Iris pigment epithelial cell (primary cell): ENCODE measurements at places on chromosomes 4 and X.
A peak's percentile ranks its signal among the peaks of the same experiment; 100 is the strongest.

DNA sequence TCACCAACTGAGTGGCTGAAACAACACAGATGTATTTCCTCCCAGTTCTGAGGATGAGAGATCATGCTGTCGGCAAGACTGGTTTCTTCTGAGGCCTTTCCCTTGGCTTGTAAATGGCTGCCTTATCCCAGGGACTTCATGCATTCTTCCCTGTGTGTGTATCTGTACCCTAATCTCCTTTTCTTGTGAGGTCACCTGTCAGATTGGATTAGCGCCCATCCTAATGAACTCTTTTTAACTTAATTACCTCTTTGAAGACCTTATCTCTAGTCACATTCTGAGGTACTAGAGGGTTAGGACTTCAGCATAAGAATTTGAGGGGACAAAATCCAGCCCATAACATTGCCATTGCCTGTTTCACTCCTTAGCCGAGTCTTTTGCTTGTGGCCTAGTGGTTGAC is 59.5 kb upstream of the TMEM150C start:
- no peak for DNase-seq

DNA sequence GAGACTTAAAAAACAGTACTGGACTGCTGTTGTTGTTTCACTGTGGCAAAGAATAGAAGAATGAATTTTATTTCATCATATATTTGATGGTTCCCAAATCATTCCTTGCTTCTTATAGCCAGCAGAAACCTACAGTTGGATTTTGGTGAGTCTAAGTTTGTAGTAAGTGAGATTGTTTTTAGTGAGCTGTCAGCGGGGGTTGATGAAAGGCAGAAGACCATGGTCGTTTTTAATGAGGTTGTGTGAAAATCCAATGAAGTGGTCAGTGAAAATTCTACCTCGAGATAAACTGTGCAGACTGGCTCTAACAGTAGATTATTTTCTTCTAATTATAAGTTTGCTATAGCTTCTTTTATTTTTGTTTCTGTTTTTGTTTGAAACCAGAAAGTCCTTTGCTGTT is 36.2 kb downstream of the ANAPC4 start:
- no peak for DNase-seq

DNA sequence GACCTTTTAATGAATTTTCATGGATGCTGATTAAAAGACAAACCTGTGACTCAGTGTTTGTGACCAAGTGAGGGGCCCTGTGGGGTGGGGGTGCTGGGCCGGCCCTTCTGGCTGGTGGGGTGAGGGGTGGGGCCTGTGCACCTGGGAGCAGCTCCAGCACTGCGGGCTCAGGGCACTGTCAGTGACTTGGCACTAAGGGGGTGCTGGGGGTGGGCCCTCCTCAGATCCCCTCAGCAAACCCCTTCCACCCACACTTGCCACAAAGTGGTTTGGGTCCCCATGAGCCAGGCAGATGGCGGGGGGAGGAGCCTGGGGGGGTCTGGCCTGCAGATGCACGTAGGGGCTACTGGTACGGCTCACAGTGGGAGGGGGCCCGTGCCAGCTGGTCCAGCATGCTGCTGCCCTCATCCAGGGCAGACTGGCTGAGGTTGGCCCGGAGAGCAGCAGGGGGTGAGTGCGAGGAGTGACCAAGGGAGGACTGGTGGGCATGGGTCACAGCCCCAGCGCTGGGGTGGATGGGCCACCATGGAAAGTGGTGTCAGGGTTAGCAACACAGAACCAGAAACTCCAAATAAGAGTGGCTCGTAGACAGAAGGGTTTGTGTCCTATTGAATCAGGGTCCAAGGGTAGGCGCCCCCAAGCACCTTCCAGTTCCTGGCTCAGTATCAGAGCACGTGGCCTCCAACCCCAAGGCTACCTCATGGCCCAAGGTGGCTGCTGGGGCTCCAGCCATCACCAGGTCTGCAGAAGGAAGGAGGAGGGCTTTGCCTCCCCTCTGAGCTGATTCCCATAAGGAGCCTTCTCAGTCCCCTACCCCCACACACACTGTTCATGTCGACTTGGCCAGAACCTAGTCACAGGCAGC is 10.1 kb downstream of the NKX1-1 start:
- no peak for DNase-seq

GRCh38 chr4:41935652-41936021 is 408 bp downstream of the TMEM33 start:
- DNase-seq = peak; percentile 32

DNA sequence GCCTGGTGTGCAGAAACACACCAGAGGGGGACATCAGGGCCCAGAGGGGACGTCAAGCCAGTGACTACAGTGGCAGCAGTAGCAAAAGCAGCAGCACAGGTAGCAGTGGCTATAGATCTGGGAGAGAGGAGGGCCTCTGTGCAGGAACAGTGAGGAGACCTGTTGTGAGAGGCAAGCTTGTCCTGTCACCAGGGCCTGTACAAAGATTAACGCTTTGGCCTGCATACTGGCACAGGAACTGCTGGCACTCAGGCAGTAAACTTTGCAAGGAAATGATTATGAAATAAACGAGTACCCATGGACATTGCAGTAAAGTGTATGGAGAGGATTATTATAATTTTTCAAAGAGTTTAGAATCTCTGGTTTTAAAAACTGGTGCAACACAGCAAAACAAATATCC is 5.5 kb upstream of the PHF8 start:
- DNase-seq = no peak

GRCh38 chr4:123133397-123134050 is 211.1 kb upstream of the NUDT6 start:
- no peak for DNase-seq

DNA sequence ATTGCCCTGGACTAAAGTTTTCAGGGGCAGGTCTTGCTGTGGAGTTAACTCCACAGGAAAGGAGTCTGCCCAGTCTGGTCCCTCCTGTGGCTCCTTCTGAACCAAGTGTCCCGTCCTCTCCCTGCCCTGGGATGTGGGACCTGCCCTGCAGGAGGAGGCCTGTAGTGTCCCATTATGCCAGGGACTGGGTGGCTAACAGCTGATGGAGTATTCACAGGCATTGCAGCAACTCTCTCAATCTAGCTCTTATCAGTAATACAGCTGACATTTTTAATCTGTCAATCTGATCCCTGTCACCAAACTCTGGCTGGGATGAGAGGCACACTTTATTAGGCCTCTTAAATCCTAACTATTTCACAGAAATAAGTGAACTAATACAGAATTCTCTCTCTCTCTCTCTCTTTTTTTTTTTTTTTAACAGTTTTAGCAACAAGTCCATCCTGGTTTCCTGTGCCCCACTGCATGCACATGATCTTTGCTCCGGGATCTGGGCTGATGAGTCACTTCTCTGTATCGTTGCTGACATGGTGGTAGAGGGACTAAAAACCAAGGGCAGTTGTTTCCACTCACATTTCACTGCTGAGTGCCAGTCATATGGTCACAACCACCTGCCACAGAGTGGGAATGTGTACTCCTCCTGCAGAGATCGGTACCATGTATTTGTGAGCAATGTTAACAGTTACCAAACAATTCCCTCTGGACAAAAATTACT is 39.1 kb downstream of the HAND2 start:
- peak; percentile 68 for DNase-seq

GRCh38 chr4:144699565-144699964 is 53.6 kb downstream of the HHIP start:
- peak; percentile 59 for DNase-seq

DNA sequence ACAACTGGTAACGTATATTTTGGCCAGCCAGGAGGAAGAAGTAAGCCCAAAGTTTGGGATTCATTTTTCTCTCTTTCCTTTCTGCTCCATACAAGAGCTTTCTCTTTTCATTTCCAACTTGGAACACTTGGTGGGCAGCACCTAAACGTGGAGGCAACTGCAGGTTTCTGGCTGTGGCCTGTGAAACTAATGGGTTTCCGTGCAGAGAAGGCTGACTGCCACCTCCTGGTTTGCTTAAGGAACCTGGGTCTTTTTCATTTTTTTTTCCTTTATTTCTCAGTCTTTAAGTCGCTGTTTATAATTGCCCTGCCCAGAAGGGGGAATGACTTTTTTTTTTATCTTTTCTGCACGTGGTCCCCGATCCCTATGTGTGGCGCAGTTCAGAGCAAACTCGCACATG is 15.4 kb downstream of the ZNF718 start:
- no peak for DNase-seq

GRCh38 chrX:20347481-20347880 is 80.8 kb upstream of the RPS6KA3 start:
- peak; percentile 71 for DNase-seq

GRCh38 chr4:148245015-148245414 is 197.2 kb downstream of the NR3C2 start:
- DNase-seq = no peak

DNA sequence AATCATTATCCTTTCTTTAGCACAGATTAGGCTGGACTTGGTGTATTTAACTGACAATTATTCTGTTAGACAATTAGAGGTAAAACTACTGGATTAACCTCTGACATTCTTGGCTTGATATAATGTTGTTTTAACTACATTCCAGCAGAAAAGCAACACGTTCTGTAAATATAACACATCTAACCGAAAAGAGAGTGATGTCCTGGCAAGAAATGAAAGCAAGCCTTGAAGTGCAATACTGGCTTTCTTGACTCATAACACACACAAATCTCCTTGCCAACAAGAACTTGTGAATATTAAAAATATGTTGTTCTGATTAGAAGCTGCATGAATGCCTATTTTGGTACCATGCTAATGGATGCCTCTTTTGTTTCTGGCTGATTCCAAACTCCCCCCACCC is 76.4 kb downstream of the EFHC2 start:
- peak; percentile 5 for DNase-seq

DNA sequence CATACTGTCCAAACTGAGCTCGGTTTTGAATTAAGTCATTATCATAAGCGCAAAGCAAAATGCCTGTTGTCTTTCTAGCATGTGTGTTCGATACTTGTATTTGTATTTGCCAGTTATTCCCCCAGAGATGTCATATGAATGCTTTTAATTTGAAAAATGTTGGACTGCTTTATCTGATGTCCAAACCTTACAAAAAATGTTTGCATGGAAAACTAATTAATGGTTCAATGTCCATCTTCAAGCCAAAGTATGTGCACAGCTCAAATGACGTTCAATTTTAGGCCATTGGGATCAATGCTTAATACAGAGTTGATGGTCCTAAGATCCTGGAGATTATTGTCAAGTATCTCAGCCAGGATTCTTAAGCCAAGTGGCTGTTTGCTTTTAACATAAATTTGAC is 17.2 kb upstream of the HPGDS start:
- no peak for DNase-seq

GRCh38 chr4:98976716-98977115 is 18.8 kb upstream of the METAP1 start:
- DNase-seq = peak; percentile 71

DNA sequence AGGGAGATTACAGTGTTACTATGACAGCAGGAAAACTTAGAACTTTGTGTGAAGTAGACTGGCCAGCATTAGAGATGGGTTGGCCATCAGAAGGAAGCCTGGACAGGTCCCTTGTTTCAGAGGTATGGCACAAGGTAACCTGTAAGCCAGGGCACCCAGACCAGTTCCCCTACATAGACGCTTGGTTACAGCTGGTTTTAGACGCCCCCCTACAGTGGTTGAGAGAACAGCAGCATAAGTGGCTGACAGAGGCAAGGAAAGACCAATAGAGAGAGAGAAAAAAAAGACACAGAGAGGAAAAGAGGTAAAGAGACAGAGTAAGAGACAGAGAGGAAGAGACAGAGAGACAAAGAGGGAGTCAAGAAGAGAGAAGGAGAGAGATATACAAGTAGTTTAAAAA is 144.5 kb downstream of the GC start:
- no peak for DNase-seq

GRCh38 chr4:187088070-187088799 is 364.6 kb upstream of the FAT1 start:
- DNase-seq = no peak

GRCh38 chr4:27592738-27593137 is 732.1 kb downstream of the STIM2 start:
- no peak for DNase-seq

- DNase-seq = no peak
Measured at GRCh38 chr4:18394656-18395055, 373.1 kb upstream of the LCORL start.

DNA sequence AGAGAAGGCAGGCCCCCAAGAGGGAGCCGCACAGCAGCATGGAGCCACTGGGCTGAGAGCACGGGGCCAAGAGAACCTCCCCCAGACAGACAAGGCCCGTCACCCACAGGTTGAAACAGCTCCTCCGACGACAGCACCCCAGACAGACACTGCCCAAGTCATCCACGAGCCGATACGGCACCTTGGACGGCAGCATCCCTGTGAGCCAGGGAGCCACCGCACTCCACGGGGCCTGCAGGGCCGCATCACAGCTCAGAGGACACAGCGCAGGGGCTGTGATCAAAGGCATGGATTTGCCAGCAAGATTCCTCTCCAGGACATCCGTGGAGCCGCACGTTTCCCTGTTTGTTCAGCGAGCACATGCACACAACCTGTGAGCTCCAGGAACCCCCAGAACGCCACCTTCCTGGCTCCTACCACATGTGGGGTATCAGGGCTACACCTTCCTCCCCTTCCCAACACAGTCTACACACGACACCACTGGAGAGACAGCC is 3.9 kb downstream of the CTBP1 start:
- DNase-seq = no peak

DNA sequence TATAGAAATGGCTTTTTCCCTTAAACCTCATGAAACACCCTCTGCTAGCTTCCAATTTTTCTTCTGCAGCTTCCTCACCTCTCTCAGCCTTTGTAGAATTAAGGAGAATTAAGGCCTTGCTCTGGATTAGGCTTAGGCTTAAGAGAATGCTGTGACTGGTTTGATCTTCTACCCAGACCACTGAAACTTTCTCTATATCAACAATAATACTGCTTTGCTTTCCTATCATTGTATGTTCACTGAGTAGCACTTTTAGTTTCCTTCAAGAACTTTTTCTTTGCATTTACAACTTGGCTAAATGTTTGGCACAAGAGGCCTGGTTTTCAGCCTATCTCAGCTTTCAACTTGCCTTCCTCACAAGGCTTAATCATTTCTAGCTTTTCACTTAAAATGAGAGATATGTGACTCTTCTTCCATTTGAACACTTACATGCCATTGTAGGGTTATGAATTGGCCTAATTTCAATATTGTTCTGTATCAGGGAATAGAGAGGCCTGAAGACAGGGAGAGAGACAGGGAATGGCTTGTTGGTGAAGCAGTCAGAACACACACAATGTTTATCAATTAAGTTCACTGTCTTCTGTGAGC is 28.2 kb downstream of the TMEM154 start:
- DNase-seq = no peak

GRCh38 chr4:3729882-3730226 is 36.3 kb upstream of the ADRA2C start:
- DNase-seq = no peak

DNA sequence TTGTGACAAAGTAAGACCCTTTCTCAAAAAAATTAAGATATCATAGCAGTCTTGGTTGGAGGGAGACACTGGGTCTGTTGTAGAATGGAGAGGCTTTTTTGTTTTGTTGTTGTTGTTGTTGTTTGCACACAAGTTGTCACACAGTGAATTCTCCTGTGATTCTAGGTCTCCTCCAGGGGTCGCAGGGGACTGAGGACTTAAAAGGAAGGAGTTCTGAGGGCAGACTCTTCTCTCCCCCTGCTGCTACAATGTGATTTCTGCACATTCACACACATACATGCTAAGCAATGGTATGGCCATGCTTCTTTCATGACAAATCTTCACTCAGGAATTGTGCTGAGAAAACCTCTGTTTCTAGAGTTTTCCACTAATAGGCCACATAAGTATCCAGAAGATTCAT is 71.1 kb downstream of the ZNF732 start:
- no peak for DNase-seq

- DNase-seq = no peak
Measured at GRCh38 chr4:176308441-176308840, 11.3 kb upstream of the SPCS3 start.
